ENCODE measurements at places on chromosomes 7 and 10.

- no peak for DNase-seq
Measured at GRCh38 chr7:71566991-71567390, 435.0 kb downstream of the GALNT17 start.

DNA sequence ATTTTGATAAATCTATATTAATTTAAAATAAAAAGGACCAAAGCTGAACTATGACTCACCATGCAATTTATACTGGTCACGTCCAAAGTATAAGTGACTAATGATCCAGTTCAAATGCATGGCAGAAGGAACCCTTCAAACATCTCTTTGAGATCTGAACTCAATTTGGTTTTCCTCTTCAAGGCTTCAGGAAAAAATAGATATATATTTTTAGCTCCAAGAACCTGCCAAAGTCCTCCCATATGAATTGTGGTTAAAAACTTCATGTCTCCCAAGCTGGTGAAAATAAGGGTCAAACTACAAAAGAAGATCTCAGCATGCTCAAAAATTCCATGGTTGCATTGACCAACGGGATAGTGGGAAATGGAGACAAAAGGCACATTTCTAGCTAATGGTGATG, 34.6 kb upstream of the PDE1C start:
- DNase-seq, result no peak

DNA sequence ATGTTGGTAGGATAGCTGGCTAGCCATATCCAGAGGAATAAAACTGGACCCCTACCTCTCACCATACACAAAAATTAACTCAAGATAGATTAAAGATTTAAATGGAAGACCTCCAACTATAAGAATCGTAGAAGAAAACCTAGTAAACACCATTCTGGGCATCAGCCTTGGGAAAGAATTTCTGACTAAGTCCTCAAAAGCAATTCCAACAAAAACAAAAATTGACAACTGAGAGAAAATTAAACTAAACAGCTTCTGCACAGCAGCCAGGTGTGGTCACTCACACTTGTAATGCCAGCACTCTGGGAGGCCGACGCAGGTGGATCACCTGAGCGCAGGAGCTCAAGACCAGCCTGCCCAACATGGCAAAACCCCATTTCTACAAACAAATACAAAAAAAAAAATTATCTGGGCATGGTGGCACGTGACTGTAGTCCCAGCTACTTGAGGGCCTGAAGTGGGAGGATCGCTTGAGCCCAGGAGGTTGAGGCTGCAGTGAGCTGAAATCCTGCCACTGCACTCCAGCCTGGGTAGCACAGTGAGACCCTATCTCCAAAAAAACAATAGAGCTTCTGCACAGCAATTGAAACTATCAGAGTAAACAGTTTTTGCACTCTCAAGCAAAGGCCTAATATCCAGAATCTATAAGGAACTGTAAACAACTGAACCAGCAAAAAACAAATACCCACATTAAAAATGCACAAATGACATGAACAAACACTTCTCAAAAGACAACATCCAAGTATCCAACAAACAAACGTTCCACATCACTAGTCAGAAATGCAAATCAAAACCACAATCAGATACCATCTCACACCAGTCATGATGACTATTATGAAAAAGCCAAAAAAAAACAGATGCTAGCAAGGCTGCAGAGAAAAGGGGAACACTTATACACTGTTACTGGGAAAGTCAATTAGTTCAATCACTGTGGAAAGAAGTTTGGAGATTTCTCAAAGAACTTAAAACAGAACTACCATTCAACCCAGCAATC, 4.8 kb downstream of the CRPPA start:
- peak; percentile 22 for DNase-seq

DNA sequence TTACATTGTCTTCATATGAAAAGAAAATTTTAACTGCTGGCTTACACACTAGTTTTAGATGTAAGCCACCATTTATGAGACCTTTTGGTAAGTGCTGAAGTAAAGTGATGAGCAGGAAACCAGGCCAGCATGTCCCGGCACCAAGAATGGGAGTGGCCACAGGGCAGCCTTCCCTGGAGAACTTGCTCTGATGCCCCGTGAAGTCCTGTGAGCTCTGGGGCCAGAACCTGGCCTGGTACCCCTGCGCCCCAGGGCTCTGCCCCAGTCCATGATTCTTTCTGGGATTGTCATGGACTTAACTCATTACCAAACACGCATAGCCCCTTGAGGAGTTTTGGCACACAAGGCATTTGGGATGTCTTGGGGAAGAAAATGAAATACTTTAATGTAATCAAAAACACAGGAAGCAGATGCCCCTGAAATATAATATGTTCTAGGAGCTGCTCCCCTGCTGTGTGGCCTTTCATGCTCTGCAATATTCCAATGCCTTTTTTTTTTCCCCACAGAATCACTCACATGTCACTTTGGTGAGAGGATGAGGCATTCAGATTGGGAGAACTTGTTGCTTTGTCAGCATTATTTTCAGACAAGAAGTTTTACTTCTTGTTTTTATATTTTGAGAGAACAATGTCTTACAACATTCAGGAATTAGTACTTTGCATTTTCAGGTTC, 53.1 kb upstream of the CXCL12 start:
- peak; percentile 4 for DNase-seq

DNA sequence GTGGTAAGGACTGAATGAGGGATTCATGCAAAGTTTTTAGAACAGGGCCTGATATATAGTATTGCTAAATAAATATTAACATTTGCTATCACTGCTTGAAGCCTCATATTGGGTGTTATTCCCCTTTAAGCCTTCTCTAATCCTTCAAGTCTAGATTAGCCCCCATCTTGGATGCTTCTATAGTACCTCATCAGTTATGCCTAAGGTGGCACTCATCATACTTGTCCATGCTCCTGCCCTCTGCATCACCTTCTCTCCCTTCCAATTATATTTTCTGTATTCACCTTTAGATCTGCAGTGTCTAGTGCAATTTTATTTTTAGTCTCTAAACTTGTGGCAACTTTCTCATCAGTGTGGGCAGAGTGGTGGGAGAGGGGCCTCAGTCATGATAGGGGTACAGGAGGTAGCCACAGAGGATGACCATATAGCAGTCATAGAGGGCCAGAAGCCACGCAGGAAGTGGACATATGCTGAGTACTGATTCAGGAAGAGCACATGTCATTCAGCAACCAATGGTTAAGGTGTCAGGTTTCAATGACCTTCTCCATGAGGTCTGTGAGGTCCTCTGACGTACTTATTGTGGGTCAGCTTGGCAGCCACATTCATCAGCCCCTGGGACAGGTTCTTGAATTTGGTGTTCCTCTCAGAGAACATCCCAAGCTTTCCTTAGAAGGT, 2.5 kb downstream of the ENTPD1 start:
- no peak for DNase-seq

DNA sequence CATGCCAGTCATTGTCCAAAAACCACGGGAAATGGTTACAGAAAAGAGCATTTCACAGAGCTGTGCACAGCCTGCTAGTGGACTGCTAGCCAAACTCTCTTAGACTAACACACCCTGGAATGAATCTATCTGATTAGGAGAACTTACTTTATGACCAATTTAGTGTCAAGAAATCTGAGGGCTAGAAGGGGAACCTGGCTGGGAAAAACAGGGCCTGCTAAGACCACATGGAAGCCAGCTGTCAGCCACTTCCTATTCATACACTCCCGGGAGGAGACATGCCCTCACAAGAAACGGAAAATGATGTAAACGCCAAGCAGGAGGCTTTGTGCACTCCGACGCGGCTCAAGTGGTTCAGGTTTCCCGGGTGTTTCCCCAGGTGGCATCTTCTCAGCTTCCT, 54.8 kb downstream of the MPP7 start:
- DNase-seq, result peak; percentile 14

GRCh38 chr7:47625861-47626715, 44.2 kb upstream of the TNS3 start:
- DNase-seq, result no peak

DNA sequence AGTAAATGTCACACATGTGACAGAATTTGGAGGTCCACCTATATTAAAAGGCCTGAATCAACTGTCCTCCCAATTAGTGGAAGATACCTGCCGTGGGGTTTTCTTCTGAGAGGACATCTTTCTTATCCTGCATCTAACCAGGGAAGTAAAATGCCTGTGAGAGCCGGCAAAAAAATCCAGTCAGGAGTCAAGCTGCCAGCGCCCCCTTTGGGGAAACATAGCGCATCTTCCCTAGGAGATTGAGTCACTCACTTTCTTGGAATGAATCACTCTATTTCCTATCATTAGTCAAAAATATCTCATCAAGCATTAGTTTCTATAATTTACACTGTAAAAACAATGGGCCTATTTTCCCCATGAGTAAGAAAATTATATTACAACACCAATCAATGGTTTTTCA, 66.4 kb upstream of the ANK3 start:
- no peak for DNase-seq

Measured in GM03348 (cell line).